ENCODE measurements at places on chromosomes 13 and 19.
A peak's percentile ranks its signal among the peaks of the same experiment; 100 is the strongest.

DNA sequence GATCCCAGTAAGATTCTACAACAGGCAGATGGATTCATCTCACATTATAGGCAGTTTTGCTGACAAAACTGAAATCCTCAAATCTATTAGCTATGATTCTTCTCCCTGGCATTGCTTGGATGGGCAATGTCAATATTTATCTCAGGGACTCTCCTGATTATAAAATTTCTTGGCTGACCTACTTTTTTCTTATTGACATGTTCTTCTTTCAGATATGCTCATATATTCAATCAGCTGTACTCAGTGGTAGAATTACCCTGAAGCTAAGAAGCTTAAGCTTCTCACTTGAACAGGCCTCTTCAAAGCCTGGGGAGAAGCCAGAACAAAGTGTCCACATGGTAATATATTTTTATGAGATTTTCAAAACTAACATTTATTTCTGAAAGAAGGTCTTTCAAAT lies 513.6 kb downstream of the PCDH9 start:
- DNase-seq, result no peak

GRCh38 chr13:61013796-61014195 lies 401.9 kb downstream of the PCDH20 start:
- DNase-seq, result no peak

GRCh38 chr19:11041966-11042627 lies 47.2 kb upstream of the LDLR start:
- DNase-seq, result no peak

GRCh38 chr13:73722120-73722519 lies 412.1 kb downstream of the KLF12 start:
- DNase-seq, result peak; percentile 31

GRCh38 chr13:114177245-114178010 lies 1.6 kb upstream of the CFAP97D2 start:
- no peak for DNase-seq

DNA sequence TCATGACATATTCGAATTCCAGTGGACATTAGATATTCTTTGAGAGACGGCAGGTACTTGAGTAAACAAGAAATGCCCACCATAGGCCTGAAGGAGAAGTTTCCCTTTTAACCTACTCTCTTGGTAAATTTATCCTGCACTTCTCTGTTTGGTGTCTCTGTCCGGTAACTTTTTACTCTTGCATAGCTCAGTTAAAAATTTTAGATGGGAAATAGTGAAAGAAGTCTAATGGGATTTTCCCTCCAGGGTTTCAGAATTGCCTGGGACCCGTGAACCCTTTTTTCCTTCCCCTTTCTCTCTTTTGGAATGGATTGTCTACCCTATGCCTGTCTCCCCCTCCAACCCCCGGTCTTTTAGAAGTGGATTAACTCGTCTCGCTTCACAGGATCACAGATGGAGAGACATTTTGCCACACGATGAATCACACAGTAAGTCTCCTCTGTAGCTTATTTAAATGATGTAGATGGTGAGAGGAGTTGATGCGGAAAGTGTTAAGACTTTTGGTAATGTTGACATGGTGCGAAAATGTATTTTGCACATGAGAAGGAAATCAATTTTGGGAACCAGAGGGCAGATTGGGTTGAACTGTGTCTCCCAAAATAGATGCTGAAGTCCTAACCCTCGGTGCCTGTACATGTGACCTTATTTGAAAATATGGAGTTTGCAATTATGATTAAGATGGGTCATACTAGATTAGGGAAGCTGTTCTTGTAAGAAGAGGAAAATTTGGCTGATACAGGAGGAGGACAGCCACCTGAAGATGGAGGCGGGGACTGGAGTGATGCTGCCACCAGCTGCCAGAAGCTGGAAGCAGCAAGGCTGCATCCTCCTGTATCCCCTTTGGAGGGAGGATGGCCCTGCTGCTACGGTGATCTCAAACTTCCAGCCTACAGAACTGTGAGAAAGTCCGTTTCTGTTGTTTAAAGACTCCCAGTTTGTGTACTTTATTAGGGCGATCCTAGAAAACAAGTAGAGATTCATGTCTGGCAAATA lies 711 bp upstream of the MIPEP start:
- DNase-seq, result no peak

DNA sequence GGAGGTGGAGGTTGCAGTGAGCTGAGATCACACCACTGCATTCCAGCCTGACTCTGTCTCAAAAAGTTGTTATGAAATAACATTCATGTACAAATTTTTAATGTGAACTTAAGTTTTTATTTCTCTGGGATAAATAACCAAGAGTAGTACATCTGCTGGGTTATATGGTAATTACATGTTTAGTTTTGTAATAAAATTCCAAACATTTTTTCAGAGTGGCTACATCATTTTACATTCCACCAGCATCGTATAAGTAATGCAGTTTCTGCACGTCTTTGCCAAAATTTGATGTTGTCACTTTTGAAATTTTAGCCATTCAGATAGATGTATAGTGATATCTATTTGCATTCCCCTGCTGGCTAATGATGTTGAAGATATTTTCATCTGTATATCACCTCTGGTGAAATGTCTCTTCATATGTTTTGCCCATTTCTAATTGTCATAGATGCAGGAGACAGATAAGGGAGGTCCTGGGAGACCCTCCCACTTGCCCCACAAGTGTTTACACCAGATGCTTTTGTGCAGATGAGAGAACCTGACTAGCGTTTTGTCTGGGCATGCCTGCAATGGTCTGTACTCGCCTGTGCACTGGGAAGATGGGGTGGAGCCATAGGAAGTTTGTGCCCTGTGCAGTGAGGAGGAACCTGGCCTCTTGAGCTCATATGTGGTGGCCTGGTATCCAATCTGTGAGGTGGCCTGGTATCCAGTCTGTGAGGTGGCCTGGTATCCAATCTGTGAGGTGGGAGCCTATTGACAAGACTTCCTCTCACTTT lies 12.7 kb upstream of the KBTBD6 start:
- DNase-seq, result no peak

GRCh38 chr19:618247-618619 lies 15.1 kb downstream of the POLRMT start:
- DNase-seq, result no peak

GRCh38 chr13:97417698-97418097 lies 16.3 kb upstream of the RAP2A start:
- DNase-seq, result no peak

DNA sequence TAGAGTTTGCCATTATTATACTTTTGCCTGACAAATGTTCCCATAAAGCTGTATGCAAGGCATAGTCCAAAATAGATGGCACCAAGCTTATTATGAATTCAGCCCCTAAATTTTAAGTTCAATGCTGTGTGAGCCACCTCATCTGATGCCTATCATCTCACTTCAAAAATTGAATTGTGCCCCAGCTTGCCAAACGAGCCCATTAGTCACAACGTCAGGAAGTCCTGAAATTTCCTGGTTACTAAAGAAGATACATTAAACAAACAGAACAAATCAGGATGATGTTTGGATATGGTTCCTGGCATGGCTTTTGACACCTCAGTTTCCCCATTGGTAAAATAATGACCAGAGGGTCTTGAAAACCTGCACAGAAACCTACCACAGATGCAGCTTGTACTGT lies 147.5 kb upstream of the SOX21 start:
- DNase-seq, result no peak

GRCh38 chr19:756236-756635 lies 5.3 kb downstream of the MISP start:
- DNase-seq, result no peak

- DNase-seq, result no peak
These were observed 1.7 kb downstream of the PTOV1 start for GRCh38 chr19:49852631-49853126.

DNA sequence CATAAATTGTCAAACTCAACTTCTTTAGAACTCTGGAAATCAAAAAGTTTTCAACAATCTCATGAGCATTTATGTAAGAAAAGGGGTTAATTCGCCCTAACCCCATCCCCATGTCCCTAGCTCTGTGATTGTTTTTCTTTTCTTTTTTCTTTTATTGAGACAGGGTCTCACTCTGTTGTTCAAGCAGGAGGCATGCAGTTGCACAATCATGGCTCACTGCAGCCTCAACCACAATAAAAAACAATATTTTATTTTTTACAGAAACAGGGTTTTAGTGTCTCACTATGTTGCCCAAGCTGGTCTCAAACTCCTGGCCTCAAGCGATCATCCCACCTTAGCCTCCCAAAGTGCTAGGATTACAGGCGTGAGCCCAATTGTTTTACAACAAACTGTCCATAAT lies 16.7 kb downstream of the VWA8 start:
- no peak for DNase-seq

GRCh38 chr19:49064768-49065611 lies at the start of gene NTF4:
NTF4 (minus strand) TSS chr19:49064818; CDS start chr19:49061997, 2,821 bp downstream.
- DNase-seq, result no peak

DNA sequence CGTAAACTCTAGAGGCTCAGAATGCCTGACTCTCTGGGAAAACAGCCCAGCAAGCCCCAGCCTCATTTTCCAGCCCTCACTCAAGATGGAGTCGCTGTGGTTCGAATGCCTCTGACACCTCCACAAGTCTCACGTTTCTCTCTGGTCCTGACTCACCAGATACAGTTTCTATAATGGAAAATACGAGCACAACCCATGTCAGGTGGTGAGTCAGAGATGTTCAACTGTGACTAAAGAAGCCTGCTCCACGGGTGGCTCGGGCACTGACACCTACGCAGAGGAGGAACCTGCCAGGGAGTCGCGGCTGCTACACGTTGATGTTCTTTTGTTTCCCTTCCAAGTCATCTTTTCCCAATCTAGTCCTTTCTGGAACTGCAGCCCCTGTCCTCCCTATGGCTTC lies 87.1 kb upstream of the STK24 start:
- peak; percentile 77 for DNase-seq

DNA sequence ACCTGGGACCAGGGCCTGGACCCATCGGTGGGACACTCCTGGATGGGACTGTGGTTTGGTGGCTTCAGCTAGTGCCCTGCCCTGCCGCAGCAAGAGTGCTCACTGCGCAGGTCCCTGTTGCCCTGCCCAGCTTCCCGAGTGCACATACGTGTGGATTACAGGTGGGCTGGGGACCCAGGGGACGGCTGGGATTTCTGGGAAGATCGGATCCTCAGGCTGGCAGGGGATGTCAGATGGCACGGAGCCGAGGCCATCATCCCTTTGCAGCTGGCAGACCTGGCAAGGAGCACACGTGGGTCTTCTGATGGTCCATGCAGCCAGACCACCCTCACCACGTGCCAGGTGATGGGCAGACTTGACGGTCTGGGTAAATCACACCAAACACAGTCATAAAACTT lies 69.3 kb downstream of the CHST8 start:
- DNase-seq, result no peak

DNA sequence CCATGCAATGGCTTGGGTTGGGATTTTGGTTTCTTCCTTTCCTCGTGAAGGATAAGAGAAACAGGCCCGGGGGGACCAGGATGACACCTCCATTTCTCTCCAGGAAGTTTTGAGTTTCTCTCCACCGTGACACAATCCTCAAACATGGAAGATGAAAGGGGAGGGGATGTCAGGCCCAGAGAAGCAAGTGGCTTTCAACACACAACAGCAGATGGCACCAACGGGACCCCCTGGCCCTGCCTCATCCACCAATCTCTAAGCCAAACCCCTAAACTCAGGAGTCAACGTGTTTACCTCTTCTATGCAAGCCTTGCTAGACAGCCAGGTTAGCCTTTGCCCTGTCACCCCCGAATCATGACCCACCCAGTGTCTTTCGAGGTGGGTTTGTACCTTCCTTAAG lies 24.1 kb downstream of the SPC24 start:
- DNase-seq, result no peak

DNA sequence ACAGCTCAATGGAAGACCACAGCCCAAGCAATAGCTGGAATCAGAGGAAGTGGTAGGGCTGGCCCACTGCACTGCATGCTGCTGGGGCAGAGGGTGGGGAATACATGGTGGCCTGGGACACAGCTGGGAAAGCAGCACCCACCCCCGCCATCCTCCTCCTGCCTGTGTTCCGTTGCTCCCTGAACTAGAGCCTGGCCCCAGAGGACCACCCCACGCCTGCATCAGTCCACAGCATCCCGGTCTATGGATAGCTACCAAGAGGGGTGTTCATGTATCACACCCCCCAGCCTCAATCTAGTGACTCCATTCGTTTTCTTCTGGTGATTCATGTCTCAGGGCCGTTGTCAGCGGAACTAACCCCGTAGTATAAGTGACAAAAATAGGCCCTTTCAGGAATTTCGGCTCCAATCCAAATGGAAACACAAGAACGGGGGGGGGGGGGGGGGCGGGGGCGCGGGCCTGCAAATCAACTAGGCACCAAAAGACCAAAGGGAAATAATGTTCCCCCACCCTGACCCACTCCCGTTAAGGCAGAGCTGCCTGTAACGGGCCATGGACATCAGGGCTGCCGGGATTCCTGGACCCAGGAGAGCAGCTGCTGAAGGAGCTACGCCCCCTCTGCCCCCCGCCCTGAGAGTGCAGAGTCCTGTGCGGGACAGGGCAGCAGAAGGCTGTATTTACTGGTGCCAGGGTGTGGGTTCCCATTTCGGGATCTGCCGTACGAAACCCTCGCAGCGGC lies 18.9 kb upstream of the EPHX3 start:
- no peak for DNase-seq

DNA sequence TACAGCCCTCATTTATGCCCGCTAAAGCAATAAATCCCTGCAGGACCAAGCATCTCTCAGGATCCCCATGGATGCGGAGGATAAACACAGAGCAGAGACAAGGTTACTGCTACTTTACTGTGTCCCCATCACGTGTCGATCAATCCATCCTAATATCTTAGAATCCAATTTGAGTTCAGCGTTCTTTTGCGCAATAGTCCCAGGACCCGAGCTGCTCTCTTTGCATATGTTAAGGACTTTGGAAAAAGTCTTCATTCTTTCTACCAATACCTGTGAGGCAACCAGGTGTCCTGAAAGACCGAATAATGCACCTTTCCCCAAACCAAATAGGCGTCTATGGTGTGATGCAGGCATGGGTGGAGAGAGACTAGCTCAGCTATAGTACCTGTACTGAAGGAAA lies 38.0 kb upstream of the URAD start:
- no peak for DNase-seq

DNA sequence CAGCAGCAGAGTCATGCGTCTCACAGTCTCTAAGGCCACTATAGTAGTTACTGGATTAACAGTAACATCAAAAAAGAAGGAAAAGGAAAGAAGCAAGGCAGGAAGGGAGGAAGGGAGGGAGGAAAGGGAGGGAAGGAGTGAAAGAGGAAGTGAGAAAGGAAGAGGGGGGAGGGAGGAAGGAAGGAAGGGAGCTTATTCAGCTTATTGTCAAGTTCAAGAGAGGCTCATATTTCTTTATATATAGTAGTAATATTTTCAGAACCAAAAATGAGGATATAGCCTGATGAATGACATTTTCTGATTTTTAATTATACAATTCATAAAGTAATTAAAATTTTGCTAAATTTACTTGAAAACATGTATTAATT lies 17.7 kb upstream of the RUBCNL start:
- DNase-seq, result no peak

GRCh38 chr19:11151181-11151580 lies 4.4 kb downstream of the SPC24 start:
- no peak for DNase-seq

- no peak for DNase-seq
These were observed 207.4 kb downstream of the NHLRC3 start for GRCh38 chr13:39245688-39246087.

- DNase-seq, result no peak
These were observed 6.2 kb downstream of the PTH2 start for GRCh38 chr19:49417088-49417487.

- DNase-seq, result no peak
These were observed 534.4 kb downstream of the IRS2 start for GRCh38 chr13:109251956-109252355.
